Activated CD4-positive, alpha-beta T cell treated with anti-CD3 and anti-CD28 coated beads, Interleukin-2, amount 50 U/mL, for 48 hours (primary cell): ENCODE measurements at places on chromosomes 16 and 17.

GRCh38 chr17:80152081-80152702, 5.3 kb upstream of the EIF4A3 start:
- no peak for DNase-seq

- DNase-seq = no peak
Observed at GRCh38 chr17:11720816-11721215, 122.5 kb downstream of the DNAH9 start.

GRCh38 chr17:34997355-34997862, 17.1 kb downstream of the LIG3 start:
- no peak for DNase-seq

- DNase-seq = no peak
Observed at GRCh38 chr16:54407596-54407995, 121.0 kb upstream of the IRX3 start.

DNA sequence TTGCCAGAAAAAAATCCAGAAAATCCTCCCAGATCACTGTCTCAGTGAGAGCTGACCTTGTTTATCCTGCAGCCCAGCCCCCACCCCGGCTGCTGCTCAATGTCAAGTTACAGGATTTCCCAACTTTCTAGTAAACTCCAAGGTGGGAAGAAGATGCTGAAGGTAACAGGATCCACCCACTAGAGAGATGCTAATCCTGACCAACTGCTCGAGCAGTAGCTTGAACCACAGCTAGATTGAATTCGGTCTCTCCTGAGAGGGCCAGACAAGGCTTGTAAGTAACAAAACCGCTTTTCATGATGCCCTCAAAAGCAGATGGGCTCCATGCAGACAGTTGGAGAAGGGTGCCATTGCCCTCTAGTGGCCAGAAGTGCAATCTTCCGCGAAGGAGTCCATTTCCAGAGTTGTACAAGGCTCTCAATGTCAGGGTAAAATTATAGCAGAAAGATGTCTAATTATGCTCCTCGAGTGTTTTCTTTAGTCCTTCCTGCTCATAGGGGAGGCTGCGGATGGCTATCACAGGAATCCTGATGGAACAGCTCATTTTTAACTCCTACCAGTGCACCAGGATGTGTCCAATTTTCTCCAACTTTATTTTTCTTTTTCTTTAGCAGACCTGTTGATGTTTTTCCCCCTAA, 3.9 kb downstream of the CDH11 start:
- peak; percentile 25 for DNase-seq

DNA sequence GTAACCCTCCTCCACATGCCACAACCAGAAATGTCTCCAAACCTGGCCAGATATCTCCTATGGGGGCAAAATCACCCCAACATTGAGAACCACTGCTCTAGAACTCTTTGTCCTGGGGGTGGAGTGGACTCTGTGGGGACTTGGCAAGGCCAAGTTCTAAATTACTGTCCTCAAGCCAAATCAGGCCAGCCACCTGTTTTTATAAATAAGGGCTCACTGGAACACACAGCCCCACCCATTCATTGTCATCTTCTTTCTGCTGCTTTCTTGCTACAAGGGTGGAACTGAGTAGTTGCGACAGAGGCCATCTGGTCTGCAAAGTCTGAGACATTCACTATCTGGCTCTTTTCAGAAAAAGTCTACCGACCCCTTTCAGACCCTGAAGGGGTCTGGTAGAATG, 26.8 kb upstream of the TMEM220 start:
- no peak for DNase-seq

DNA sequence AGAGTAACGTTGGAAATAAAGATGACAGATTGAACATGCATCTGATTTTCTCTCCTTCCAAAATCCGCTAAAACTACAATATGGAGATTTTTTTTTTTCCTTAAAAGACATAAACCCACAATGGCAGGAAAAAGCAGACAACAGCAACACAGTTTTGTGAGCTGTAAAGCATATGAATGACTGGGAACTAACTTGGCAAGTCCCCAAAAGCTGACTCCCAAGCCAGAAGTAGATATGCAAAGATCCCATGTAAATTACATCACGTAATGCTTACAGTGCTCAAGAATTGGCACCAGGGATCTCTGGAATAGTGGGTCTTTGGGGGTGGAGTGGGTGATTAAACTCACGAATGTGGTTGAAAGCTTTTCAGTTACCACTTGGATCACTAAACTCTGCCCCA, 106.6 kb downstream of the ELAC2 start:
- no peak for DNase-seq

DNA sequence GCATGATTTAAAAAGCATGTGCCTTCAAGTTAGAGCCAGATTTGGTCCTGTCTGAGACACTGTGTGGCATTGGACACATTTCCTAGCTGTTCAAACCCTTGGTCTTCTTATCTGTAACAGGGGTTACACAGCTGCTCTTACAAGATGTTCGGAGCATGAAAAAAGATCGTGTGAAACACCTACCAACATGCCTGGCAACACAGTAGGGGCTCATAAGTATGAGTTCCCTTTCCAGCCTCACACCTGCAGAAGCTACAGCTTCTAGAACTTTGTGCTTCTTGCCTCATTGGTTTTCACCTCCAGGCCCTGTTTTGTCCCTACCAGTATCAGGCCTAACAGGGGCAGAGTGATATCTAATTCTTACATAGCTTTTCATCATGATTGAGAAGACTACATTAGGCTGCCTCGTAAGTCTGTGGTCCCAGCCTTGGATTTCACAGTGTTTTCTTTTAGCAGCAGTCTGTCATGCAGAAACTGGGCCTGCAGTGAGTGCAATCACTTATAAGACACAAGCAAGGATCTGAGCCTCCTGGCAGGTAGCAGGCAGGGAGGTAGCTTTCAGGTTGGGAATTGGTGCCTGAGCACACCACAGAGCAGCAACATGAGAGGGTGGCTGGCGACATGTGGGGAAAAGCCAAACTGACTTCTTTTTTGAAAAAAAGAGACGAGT, 78.8 kb downstream of the CCDC182 start:
- DNase-seq = no peak

DNA sequence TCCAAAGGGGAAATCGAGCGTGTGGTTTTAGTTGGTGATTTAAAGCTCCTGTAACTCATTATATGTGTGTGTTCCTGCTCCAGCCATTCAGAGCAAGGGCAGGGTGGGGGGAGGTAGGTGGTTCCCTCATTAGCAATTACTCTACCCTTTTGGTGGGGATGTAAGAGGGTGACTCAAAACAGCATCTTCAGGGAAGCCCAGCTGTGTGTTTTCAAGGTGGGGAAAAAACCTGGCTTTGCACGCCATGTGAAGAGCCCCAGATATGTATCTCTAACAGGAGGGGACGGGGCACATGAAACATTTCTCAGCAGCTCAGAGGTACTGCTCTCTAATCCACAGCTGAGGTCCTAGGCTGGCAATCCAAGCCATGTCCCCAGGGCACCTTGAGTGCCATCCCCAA, 241.3 kb upstream of the ZFHX3 start:
- no peak for DNase-seq

- peak; percentile 24 for DNase-seq
Observed at GRCh38 chr17:63751806-63752205, 10.2 kb upstream of the STRADA start.

- peak; percentile 56 for DNase-seq
Observed at GRCh38 chr17:78414178-78415162, 36.0 kb downstream of the PGS1 start.

DNA sequence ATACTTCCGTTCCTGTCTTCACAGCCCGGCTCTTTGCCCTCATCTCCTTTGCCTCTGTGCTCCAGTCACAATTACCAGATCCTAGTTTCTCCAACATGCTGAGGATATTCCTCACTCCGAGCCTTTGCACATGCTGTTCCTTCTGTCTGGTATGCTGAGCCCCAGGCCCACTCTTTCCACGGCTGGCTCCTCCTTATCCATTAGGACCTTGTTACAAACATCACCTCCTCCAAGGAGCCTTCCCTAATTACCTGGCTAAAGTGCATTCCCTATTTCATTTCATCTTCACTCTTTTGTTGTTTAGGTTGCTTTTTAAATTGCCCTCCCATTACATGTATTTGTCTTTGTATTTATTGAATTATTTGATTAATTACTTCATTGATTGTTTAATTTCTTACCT, 14.9 kb upstream of the ADGRG1 start:
- DNase-seq = no peak

GRCh38 chr16:28309811-28310311, 17.5 kb downstream of the SBK1 start:
- DNase-seq = peak; percentile 85

GRCh38 chr17:81712468-81713003, 452 bp downstream of the SLC25A10 start:
- no peak for DNase-seq

- no peak for DNase-seq
Observed at GRCh38 chr17:62716834-62717588, 89.5 kb downstream of the MRC2 start.

DNA sequence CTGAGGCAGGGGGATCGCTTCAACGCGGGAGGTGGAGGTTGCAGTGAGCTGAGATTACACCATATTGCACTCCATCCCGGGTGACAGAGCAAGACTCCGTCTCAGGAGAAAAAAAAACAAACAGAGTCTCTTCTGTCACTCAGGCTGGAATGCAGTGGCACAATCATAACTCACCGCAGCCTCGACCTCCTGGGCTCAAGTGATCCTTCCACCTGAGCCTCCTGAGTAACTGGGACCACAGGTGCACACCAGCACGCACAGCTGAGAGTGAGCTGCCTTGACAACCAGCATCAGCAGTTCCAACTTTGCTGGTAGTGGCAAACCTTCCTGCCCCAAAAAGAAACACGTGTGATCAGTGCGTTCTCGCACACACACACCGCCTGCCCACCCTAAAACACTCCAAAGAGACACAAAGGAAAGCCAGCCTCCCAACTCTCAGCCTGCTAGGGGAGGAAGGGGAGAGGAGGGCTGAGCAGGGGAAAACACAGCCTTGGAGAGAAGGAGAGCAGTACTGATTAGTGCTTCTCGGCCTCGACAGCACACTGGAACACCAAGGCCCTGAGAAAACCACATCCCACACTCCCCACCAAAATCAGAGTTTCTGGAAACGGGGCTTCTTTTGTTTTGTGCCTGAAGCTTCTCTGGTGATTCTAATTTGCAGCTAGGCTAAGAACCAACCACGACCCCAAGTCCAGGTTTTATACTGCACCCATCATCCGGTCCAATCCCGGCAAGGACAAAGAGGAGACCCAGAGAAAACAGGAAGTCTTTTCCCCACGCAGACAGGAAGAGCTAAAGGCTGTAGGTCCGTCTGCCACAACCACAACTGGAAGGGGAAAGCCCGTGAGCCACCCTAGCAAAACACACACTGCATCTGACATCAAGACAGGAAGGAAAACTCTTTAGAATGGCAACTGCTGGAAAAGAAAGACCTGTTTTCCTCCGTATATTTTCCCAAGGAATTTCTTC, 28.8 kb downstream of the ZCCHC14 start:
- DNase-seq = peak; percentile 69

- peak; percentile 84 for DNase-seq
Observed at GRCh38 chr16:11051879-11052808, 107.8 kb downstream of the CLEC16A start.

GRCh38 chr17:6072157-6072556, 2.0 kb downstream of the WSCD1 start:
- no peak for DNase-seq

GRCh38 chr17:32875923-32876416, 954 bp downstream of the MYO1D start:
- DNase-seq = no peak

- DNase-seq = no peak
Observed at GRCh38 chr17:8632061-8632460, 1.5 kb upstream of the MYH10 start.

GRCh38 chr17:70661342-70662222, 492.2 kb downstream of the KCNJ2 start:
- no peak for DNase-seq

DNA sequence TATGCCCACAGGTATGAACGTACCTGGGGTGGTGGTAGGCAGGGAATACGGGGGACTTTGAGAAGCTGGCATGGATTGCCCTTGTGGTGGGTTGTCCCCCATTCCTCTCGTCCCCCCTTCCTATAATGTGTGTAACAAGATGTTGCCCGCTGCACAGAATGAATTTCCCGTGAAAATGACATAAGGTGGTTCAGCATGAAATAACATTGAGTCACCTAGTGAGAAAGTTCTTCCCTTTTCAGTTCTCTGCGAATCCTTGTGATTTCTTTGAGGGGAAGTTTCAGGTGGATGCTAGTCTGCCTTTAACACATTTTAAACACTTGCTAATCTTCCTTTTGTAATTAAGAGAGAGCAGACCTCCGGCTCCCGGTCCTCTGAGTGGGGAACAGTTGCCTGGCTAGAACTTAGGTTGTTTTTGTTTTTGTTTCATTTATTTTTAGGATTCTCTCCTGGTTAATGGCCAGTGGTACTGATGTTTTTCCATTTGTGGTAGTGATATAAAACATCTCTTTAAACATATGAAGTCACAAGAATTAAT, 58.9 kb downstream of the RAP1GAP2 start:
- no peak for DNase-seq

DNA sequence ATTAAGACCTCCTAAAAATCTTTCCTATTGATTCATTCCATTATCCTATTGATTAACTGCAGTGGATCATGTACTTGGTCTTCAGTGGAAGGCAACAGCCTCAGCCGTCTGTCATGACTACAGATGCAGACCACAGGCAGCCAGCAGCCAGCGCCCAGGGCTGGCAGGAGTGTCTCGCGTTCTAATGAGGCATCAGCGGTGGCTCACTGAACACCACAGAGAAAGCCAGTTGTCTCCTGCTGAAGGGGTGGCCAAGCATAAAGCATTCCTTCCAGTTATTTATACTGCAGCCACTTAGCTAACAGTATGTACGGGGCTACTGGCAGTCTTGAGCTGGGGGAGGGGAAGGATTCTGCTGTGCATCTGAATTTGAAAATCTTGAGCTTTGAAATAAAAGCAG, 214.3 kb downstream of the IRX3 start:
- no peak for DNase-seq

DNA sequence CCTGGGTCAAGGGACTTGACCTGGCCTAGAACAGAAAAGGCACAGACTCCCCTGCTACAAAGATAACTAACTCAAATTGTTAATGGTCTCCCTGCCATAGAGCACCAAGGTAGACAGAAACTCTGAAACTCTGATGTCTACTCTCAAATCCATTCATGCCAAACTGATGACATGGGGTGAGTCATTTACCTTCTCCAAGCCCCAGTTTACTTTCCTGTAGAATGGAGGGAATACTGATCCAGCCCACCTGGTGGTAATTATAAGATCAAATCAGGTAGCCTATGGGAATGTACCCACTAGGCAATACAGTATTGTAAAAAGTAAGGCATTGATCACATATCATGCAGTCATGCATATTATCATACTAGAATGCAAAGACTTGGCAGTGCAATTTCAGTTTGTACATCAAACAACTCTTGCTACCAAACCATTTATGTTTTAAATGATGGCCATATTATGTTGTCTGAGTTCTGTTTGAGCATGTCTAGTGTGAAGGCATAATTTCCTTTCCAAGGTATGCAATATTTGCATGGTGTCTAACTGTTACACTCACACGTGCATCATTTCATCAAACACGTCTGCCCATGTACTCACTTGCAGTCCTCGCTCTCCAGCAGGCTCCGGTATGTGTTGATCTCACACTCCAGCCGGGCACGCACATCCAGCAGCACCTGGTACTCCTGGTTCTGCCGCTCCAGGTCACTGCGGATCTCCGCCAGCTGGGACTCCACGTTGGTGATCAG, 3.0 kb downstream of the KRT31 start:
- DNase-seq = no peak
